ENCODE measurements at places on chromosomes 6 and 20. TPM values are rescaled to one million over a fixed set of nuclear protein-coding genes. Genes with fewer than 3 reads are reported as not detected.

DNA sequence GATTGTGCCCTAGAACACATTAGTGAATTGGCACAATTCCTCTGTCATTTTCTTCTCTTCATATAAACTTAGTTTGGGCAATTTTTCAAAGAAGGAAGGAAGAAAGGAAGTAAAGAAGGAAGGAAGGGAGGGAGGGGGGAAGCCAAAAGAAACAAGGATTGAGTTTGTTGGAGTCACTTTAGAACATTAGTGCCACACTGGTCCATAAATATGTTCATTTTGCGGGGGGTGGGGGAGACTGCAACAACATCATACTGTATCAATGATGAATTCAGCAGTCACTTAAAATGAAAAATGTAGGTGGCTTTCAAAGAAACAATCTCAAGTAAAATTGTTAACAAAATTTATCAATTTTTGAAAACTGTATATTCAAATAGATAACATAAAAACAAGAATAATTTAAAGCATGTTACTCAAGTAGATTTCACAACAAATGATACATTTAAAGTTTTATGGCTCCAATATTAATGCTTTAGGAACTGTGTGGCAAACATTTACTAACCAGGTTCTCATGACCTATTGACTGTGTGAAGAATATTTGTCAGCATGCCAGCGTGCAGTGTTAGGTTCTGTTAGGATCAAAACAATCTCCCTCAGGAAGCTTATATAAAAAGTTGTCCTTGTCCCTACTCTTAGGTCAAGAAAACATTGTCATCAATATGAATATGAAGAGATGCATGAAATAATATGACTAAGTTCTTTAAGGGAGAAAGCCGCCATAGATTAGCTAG, 208.1 kb upstream of the AGPAT4 start:
- H3K36me3 ChIP-seq: no peaks in the 10 kb centered on the region
- no peaks in the 10 kb centered on the region for H3K4me1 ChIP-seq
- H3K4me3 ChIP-seq: no peak overlapping the region

- no peak overlapping the region for H3K4me3 ChIP-seq
- H3K27me3 ChIP-seq: peaks cover 42% of the 10 kb centered on the region
- DNase-seq: no peak
- no peaks in the 10 kb centered on the region for H3K4me1 ChIP-seq
Measured at GRCh38 chr6:46456297-46456696, 35.0 kb downstream of the RCAN2 start.

DNA sequence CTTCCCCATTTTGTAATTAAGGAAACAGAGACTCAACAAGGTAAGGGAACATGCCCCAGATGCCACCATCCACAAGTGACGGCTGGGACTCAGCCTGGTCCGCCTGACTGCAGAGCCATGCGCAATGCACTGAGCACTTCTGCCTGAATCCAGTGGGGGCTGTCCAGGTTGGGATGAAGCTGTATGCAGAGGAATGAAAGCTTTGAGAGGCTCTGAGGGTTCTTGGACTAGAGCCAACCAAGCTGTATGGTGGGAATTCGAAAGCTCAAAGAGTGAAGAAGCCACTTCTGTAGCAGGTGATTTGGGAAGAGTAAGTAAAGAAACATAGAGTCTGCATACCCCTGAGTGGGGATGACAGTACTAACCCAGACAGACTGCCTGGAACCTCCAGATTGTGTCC, 127.6 kb upstream of the AKAP12 start:
- DNase-seq: no peak
- H3K4me1 ChIP-seq: no peaks in the 10 kb centered on the region
- peaks cover 7% of the 10 kb centered on the region for H3K27me3 ChIP-seq
- H3K27ac ChIP-seq: no peak overlapping the region
- no peak overlapping the region for H3K4me3 ChIP-seq

DNA sequence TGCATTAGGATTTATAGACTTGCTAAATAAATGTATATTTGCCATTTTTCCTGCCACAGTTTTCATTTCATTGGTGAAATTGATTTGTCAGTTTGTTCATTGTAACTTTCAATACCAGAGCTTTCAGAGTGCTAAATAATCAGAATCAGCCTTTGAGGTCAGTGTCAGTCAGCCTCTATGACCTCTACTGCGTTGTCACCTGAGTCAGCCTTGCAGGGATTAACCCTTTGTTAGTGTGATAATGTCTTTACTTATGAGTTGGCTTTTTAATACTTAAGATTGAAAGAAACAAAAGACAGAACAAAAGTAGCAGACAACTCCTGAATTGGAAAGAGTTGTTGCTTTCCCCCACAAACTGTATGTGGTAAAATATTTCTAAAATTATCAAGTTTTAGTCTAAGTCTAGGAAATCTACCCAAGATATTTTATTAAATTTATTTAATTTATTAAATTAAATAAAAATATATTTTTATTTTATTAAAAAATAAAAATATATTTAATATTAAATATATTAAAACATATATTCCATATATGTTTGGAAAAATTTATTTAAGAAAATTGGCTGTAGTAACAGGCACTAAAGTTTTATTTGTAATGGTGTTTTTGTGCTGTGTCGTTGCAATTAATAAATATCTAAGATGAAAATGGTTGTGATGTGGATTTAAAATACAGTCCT, 125.2 kb downstream of the AFG1L start:
- H3K4me1 ChIP-seq: no peaks in the 10 kb centered on the region
- no peaks in the 10 kb centered on the region for H3K36me3 ChIP-seq
- H3K4me3 ChIP-seq: no peak overlapping the region
- no peaks in the 10 kb centered on the region for H3K27me3 ChIP-seq
- no peak for DNase-seq
- H3K27ac ChIP-seq: no peak overlapping the region

- H3K4me1 ChIP-seq: no peaks in the 10 kb centered on the region
- no peak for DNase-seq
- no peak overlapping the region for H3K27ac ChIP-seq
- H3K36me3 ChIP-seq: no peaks in the 10 kb centered on the region
- H3K27me3 ChIP-seq: no peaks in the 10 kb centered on the region
- H3K4me3 ChIP-seq: no peak overlapping the region
Measured at GRCh38 chr6:119172824-119173223, 94.4 kb upstream of the FAM184A start.

GRCh38 chr6:80366051-80366450, 259.6 kb downstream of the BCKDHB start:
- no peaks in the 10 kb centered on the region for H3K27me3 ChIP-seq
- H3K4me3 ChIP-seq: no peak overlapping the region
- no peak overlapping the region for H3K27ac ChIP-seq
- no peaks in the 10 kb centered on the region for H3K4me1 ChIP-seq

- no peak for DNase-seq
- no peak overlapping the region for H3K4me3 ChIP-seq
- no peaks in the 10 kb centered on the region for H3K27me3 ChIP-seq
- H3K36me3 ChIP-seq: peaks cover 51% of the 10 kb centered on the region
Measured at GRCh38 chr20:47297746-47298145, 58.8 kb downstream of the ZMYND8 start.

- H3K36me3 ChIP-seq: no peaks in the 10 kb centered on the region
- no peak for DNase-seq
- no peaks in the 10 kb centered on the region for H3K27me3 ChIP-seq
- H3K27ac ChIP-seq: no peak overlapping the region
- H3K4me3 ChIP-seq: no peak overlapping the region
Measured at GRCh38 chr6:151136141-151136755, 103.5 kb upstream of the AKAP12 start.

Gene XKR7
- total RNA-seq: 0.04 TPM

Gene NOX3
- not detected for total RNA-seq

Measured in activated naive CD8-positive, alpha-beta T cell treated with anti-CD3 and anti-CD28 coated beads for 36 hours (primary cell).